Cerebellar nuclear complex (tissue), 1 donor: ENCODE measurements at places on chromosomes 5 and 9.
A peak's percentile ranks its signal among the peaks of the same experiment; 100 is the strongest.

GRCh38 chr5:93930098-93930497 is 188.7 kb upstream of the POU5F2 start:
- DNase-seq = no peak

DNA sequence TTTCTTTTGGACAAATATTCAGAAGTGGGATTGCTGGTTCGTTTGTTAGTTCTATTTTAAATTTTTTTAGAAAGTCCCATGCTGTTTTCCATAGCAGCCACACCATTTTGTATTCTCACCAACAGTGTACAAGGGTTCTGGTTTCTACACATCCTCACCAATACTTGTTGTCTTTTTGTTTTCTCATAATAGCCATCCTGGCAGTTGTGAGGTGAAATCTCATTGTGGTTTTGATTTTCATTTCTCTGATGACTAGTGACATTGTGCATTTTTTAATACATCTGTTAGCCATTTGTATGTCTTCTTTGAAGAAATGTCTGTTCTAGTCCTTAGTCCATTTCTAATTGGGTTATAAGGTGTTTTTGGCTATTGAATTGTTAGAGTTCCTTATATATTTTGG is 214.3 kb downstream of the ARRDC3 start:
- no peak for DNase-seq

GRCh38 chr9:38001430-38001829 is 67.6 kb downstream of the SHB start:
- no peak for DNase-seq

- DNase-seq = no peak
These were observed 26.5 kb downstream of the OXCT1 start for GRCh38 chr5:41843456-41844370.

DNA sequence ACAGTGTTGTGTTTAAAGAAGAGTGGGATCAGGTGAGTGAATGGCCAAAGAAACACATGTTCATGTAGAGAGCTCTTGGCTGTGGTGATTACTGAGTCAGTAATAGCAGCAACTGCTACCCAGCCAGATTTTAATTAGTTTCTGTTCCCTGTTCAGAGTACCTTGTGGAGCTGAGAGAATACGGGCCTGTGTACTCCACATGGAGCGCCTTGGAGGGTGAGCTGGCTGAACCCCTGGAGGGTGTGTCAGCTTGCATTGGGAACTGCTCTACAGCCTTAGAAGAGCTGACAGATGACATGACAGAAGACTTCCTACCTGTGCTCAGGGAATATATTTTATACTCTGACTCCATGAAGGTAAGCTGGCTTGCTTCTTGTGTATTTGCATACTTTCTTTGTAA is 52.3 kb downstream of the SLC46A2 start:
- DNase-seq = no peak

GRCh38 chr5:174504266-174504726 is 220.1 kb upstream of the MSX2 start:
- no peak for DNase-seq

DNA sequence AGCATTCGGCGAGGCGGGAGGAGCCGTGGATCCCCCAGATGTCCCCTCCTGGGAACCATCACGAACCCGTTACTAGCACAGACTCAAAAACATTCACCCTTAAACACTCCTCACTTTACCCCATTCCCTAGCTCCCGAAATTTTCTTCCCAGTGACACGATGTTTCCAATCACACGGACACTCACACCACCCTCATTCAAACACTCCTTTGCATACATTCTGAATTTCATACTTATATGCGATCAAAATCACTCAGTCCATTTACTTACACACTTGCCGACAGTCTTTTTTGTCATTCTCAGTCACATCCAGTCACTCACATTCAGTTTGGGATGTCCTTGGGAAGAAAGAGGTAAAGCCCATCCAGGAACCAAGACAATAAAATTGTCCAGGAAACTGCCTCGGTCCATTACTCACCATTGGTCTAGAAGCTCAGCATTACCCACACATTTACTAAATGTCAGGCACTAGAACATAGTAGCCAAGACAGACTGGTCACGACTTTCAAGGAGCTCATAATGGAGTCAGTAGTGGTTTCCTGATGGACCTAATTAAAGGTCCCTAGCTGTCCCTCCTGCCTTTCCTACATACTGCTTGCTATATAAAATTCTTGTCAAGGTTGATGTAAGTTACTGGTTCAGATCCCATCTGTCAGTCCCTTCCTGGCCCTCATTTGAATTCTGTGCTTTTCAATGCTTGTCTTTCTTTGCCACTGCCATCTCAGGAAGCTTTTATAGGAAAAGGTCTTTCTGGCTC is 574 bp downstream of the SLC35A4 start:
- DNase-seq = no peak

- DNase-seq = no peak
These were observed 2.2 kb upstream of the CLINT1 start for GRCh38 chr5:157860898-157861890.

- DNase-seq = no peak
These were observed 51.5 kb downstream of the PCSK1 start for GRCh38 chr5:96381526-96381925.

DNA sequence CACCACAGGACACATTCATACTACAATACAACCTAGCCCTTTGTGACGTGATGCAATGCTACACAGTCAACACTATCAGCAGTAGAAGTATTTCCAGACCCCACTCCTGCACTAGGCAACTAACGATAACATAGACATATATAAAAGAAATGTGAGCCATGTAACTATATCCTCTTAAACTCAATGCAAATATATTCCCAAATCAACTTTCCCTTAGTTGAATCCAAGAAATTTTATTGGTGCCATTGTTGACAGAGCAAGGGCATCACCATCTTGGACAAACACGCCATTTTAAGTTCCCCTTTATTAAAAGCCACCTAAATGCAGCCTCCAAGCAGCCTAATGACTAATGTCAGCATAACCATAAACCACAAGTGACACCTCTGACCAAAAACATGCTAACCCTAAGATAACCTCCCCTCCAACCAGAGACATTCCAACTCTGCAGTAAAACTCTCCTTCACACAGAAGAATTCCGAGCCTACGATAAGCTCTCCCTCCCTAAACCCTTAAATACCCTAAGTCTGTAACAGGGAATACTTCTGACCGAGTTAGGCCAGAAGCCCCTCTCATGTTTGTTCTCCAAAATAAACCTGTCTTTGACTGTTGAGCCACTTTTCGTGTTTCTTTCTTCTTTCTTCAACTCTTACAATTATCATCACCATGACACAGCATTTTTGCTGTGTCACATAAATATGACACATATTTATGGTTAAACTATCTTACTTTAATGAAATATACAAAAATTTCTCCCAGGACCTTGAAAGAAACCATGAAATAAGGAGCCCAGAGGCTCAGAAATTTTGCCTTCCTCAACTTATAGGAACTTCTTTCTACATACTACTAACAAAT is 1497.8 kb downstream of the EFNA5 start:
- DNase-seq = no peak

- DNase-seq = no peak
These were observed 124.3 kb downstream of the RASEF start for GRCh38 chr9:82938426-82939218.

DNA sequence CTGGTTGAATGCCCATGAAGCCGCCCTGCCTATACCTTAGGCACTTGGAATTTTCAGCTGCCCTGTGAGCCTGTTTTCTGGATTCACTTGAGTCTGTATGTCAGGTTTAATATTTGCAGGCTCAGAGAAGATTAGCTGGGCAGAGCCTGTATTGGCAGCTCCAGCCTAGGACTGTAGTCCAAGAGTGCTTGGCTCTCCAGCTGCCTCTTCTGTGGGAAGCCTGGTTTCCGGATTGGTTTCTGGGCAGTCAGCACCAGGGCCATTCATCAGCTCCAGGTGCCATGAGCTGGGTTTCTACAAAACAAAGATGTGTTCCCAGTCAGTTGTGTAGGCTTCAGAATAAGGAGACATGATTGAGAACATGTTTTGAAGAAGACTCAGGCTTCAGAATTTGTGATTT is 90.1 kb downstream of the ARHGAP26 start:
- DNase-seq = peak; percentile 57

DNA sequence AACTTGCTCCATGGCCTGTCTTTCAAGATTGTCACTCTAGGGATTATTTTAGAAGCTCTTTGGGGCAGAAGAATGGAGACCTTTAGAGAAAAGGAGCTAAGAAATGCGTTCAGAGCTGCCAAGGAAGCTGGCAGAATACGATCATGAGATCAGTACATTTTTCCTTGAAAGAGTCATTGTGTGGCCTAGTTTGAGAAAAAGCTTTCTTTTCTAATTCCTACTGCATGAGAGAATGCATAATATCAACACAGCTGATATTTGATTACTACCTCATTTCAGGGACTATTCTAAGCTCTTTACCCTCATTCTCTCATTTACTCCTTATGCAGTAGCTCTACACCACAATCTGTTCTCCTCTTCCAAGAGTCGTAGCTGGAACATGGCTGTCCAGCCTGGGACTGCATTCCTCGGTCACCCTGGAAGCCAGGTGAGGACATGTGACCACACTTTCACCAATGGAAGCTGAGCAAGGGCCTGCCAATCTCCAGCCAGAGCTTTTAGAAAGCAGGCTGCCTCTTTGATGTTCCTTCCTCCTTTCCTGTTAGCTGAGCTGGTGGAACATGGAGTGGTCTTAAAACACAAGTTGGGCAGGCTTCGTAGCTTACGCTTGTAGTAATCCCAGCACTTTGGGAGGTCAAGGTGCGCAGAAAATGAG is 99.3 kb upstream of the LHFPL2 start:
- DNase-seq = no peak

- DNase-seq = no peak
These were observed 48.1 kb downstream of the PRELID2 start for GRCh38 chr5:145787001-145787400.

GRCh38 chr5:91079037-91079436 is 304.1 kb downstream of the ARRDC3 start:
- no peak for DNase-seq

- no peak for DNase-seq
These were observed 56.2 kb upstream of the TNPO1 start for GRCh38 chr5:72760259-72760658.

GRCh38 chr5:173883347-173883924 is 4.7 kb upstream of the CPEB4 start:
- no peak for DNase-seq

GRCh38 chr9:124663046-124663961 is 107.8 kb downstream of the NR6A1 start:
- no peak for DNase-seq

GRCh38 chr5:143653256-143653655 is 158.7 kb upstream of the HMHB1 start:
- DNase-seq = no peak

DNA sequence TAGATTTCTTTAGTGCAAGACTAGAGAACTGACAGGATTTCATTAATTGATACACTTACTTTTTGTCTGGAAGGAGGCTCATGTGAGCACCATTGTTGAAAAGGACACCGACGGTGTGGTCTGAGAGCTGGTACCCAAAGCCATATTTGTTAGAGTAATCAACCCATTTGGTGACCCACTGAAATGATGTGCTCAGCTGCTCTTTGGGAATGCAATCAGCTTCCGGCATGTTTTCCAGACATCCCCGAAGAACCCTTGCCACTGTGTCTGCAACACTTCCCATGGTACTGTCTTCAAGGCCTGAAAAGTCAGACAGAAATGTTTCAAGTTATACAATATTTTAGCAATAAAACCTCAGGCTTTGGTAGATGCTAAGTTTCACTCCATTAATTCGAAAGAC is 4.4 kb downstream of the PLK2 start:
- DNase-seq = no peak

DNA sequence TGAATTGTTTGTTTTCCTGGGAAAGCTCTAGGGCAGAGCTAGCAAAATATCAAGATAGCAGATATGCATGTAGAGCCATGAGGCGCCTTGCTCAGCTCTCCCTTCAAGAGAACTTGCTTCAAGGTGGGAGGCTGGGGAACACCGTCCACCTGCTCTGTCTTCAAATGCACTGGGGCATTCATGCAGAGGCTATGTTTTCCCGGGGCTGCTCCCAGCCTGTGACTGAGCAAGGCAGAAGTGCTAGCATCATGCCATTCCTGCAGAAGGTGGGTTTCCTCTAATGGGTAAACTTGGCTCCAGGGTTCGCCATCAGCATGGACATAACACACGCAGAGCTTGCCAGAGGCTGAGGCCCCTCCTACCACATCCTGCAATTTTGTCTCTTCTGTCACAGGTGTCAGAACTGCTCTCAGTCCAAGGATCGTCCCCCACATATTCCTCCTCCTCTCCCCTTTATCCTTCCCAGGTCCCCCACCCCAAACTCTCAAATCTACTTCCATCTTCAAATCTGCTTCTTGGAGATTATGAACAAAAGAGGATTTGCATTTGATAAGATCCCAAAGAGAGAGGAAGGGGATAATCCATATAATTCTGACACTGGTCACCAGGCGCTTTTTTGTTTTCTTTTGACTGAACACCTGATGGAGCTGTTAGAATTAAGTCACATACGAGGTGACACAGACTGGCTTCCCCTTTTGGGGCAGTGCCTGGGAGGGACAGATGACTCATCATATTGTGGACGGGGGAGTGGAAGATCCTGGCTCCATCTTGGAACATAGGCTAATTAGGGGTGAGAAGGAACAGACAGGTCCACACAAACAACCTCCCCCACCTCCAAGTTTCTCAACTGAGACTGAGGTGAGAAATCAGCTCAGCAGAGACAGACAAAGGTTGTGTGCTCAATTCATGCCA is 85.0 kb upstream of the TAF11L2 start:
- no peak for DNase-seq

GRCh38 chr9:696332-697323 is 144.9 kb upstream of the DMRT1 start:
- no peak for DNase-seq

- DNase-seq = no peak
These were observed 41.5 kb downstream of the ALG2 start for GRCh38 chr9:99180199-99180598.

- DNase-seq = no peak
These were observed 388.9 kb downstream of the SEMA5A start for GRCh38 chr5:9157020-9157419.

- no peak for DNase-seq
These were observed 30.8 kb upstream of the SARDH start for GRCh38 chr9:133768859-133769510.

GRCh38 chr5:36374266-36374862 is 72.7 kb upstream of the RANBP3L start:
- DNase-seq = no peak

DNA sequence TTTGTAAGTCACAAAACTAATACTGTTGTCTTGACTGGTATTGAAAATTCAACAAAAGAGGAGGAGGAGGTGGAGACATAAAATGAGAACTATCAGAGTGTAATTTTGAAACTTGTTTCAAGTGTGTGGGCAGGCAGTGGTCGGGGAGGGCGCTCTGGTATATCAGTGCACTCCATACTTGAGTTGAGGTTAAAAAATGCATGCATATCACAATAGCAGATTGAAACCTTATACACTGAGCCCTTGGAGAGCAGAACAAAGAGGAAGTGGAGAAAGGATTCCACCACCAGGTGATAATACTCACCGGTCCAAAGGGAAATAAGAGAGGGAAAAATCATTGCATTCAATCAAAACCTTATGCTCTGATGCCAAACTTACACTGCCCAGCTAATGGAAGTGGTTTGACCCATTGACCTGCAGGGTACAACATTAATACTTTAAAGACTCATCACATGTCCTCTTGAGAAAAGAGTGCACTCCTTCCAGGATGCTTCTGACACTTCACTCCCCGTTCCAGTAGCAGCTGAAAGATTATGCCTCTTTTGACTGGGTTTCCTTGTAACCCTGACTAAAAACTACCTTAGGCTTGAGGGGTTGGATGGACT is 79.5 kb upstream of the FAM169A start:
- DNase-seq = no peak

- DNase-seq = peak; percentile 11
These were observed 13.5 kb upstream of the ANKRD18B start for GRCh38 chr9:33510262-33511183.
